ENCODE measurements at places on chromosomes 2 and 18.

DNA sequence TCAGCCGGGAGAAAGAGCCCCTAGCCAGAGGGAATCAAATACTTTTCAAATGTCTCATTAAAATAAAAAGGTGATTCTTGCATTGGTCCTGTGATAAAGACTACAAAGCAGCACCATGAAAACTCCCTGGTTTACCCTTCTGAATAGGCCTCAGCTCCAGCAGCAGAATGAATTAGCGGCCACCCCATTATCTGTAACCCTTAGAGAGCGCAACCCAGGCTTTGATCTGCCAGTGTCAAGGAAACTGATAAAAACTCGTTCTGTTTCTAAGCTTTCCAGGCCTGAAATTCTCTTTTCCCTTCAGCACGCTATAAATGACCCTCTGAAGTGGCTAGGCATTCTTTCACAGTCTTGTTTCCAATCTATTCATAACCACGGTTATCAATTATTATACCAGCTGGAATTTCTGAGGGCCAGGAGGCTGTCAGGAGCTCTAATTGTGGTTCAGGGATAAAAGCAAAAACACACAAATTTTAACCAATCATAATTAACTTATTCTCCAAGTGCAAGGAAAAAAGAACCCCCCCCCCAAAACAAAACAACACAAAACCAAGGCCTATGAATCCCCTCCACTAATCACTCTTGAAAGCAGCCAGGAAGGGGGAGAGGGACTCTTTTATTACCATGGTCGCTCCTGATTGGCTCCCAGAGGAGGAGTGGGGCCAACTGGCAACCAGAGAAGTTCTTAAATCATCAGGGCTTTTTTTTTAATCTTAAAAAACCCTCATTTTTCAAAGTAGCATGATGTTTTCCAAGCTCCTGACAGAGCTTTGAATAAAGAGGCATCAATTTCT lies 258.9 kb downstream of the CYRIA start:
- no peaks in the 10 kb centered on the region for H3K36me3 ChIP-seq
- H3K4me3 ChIP-seq: no peak overlapping the region
- peaks cover 4% of the 10 kb centered on the region for H3K4me1 ChIP-seq

DNA sequence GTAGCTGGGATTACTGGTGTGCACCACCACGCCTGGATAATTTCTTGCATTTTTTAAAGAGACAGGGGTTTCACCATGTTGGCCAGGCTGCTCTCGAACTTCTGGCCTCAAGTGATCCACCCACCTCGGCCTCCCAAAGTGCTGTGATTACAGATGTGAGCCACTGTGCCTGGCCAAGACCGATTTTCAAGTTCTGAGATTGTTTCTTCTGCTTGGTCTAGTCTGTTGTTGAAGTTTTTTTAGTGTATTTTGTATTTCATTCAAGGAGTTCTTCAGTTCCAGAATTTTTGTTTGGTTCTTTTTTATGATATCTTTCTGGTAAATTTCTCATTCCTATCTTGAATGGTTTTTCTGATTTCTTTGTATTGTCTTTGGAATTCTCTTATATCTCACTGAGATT lies 96.4 kb downstream of the ANKRD12 start:
- H3K36me3 ChIP-seq: no peaks in the 10 kb centered on the region
- H3K27ac ChIP-seq: no peak overlapping the region
- H3K4me1 ChIP-seq: no peaks in the 10 kb centered on the region
- H3K27me3 ChIP-seq: no peaks in the 10 kb centered on the region

DNA sequence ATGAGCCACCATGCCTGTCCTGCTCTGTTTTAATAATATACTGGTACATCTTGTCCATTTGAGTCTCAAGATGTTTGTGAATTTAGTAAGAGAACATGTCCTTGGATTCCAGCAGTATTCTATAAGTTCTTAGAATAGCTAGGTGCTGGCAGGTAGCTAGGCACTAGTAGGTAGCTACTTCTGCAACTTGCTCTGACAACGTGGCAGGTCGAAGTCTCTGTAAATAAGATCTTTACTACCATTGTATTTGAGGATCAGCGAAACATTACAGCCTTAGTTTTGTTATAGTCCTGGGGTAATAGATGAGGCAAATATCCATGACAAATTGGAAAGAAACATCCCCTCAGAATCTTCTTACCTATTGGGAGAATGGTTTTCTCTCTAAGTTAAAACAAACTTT lies 14.2 kb upstream of the PRELID3A start:
- H3K27me3 ChIP-seq: no peaks in the 10 kb centered on the region
- DNase-seq: no peak
- no peaks in the 10 kb centered on the region for H3K36me3 ChIP-seq

DNA sequence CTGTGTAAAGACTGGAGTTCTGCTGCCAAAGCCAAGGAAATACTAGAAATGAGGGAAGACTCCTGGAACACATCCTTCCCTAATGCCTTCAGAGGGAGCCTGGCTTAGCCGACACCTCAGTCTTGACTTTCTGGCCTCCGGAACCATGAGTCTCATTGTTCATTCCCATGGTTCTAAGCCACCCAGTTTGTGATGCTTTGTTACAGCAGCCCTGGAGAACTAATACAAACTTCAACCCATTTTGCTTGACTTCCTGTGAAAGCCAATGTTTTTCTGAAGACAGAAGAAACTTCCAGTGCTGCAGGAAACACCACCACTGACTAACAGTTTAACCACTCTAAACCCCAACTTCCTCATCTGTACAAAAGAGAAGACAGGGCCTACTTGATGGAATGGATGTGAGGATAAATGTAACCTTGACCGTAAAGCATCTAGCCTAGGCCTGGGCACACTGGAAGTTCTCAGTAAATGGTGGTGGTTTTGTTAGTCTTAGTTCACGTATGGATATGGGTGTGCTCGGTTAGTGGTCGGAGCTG lies 85.9 kb upstream of the RFX8 start:
- no peak for DNase-seq
- no peaks in the 10 kb centered on the region for H3K27me3 ChIP-seq
- H3K4me3 ChIP-seq: no peak overlapping the region
- no peaks in the 10 kb centered on the region for H3K36me3 ChIP-seq
- H3K27ac ChIP-seq: no peak overlapping the region

DNA sequence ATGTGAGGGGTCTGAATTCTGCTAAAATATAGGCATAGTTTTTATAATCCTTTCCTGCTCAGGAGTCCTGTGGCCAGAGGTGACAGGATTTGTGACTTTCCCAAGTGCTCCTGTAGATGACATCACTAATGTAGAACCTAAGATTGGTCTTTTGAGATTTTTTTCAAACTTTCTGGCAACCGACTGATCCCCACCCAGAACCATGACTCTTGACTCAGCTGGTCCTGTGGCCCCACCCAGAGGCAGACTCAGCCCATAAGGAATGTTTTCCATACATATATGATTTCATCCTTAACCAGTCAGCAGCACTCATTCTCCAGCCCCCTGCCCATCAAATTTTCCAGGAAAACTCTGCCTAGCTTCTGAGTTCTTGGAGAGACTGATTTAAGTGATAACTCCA lies 46.8 kb downstream of the COMMD1 start:
- H3K27ac ChIP-seq: no peak overlapping the region
- no peak for DNase-seq
- H3K4me3 ChIP-seq: no peak overlapping the region
- H3K4me1 ChIP-seq: no peaks in the 10 kb centered on the region

GRCh38 chr2:40445467-40445866 lies 6.4 kb downstream of the SLC8A1 start:
- no peaks in the 10 kb centered on the region for H3K4me1 ChIP-seq
- no peak for DNase-seq
- no peaks in the 10 kb centered on the region for H3K36me3 ChIP-seq
- H3K4me3 ChIP-seq: no peak overlapping the region

GRCh38 chr2:37085731-37086147 lies 1.4 kb downstream of the GPATCH11 start:
- no peaks in the 10 kb centered on the region for H3K36me3 ChIP-seq
- H3K4me1 ChIP-seq: no peaks in the 10 kb centered on the region
- peak; percentile 92 for DNase-seq
- no peak overlapping the region for H3K4me3 ChIP-seq
- no peak overlapping the region for H3K27ac ChIP-seq
- H3K27me3 ChIP-seq: no peaks in the 10 kb centered on the region

DNA sequence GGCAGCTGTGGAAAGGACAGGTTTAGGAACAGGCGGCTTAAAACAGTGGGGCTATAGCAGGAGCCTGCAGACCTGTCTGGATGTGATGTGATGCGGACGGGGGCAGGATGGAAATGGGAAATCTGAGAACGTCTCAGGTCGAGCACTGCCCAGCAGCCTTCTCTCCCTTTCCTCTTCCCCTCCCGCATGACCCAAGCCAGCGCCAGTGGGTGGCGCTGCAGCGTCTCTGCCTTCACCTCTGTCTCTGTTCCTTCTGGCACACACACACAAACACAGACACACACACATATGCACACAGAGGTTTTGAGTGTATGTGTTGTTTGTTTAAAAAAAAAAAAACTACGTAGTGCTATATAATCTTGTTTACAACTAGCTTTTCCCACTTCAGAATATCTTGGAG lies 82.0 kb upstream of the SLC66A3 start:
- no peaks in the 10 kb centered on the region for H3K36me3 ChIP-seq
- no peak overlapping the region for H3K27ac ChIP-seq
- no peaks in the 10 kb centered on the region for H3K4me1 ChIP-seq
- H3K4me3 ChIP-seq: no peak overlapping the region
- no peaks in the 10 kb centered on the region for H3K27me3 ChIP-seq

DNA sequence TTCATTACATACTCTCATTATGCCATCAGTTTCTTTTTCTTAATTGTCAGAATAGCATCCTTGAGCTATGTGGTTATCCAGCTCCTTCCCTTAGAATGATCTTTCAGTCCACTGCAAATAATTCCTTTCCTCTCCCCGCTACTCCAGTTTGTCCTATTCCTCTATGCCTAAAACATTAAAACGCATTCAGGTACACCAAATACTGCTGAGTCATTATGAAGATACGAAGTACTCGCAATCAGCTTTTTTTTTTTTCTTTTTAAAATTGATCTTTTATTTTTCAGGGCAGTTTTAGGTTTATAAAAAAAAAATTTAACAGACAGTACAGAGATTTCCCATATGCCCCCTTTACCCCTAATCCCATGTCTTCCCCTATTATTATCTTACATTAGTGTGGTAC lies 164.8 kb upstream of the TMEM200C start:
- H3K27me3 ChIP-seq: no peaks in the 10 kb centered on the region
- H3K36me3 ChIP-seq: no peaks in the 10 kb centered on the region
- peaks cover 4% of the 10 kb centered on the region for H3K4me1 ChIP-seq
- no peak overlapping the region for H3K4me3 ChIP-seq

DNA sequence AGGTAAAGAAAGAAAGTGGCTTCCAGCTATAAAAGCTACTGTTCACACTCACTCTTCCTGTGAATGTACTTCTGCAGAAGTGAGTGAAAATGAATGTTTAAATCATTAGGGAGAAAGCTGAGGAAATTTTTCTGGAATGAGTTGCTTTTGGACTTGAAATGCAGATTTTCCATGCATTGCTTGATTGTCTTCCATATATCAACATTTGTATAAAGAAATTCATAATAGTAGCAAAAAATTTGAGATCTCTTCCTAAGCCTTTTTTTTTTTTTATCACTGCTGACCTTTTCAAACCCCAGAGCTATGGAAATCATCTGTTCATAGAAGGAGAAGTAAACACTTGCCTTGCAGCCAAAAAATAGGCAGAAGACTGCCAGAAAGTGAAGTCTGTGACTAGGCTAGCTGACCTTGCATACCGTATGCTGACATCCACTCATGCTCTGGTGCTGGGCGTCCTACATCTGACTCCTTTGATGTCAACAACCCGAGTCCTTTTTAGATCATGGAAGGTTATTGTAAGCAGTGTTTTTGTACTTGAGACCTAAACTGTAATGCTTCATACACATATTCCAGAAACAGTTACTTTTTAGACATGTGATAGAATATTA lies 154.5 kb upstream of the RASGRP3 start:
- no peaks in the 10 kb centered on the region for H3K4me1 ChIP-seq
- H3K4me3 ChIP-seq: no peak overlapping the region
- no peak for DNase-seq
- no peaks in the 10 kb centered on the region for H3K27me3 ChIP-seq
- no peaks in the 10 kb centered on the region for H3K36me3 ChIP-seq

DNA sequence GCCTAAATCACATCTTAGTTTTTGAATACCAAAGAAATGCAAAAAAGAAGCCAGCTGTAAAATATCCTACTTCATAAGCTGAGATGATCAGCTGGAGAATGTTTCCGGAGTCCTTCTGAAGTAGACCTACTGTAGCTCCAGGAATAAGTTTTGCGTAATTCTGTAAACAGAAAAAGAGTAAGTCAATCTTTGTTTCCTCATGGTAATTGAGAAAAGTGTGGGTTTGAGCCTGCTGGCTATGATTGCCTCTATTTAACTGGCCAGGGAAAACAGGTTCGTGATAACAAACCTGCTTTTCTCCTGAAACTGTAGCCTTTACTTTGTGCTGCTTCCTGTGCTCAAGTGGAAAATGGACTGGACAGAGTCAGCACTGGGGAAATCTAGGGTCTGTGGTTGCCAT lies 58.2 kb downstream of the ITGB6 start:
- H3K36me3 ChIP-seq: no peaks in the 10 kb centered on the region
- no peaks in the 10 kb centered on the region for H3K27me3 ChIP-seq
- no peak overlapping the region for H3K4me3 ChIP-seq
- H3K27ac ChIP-seq: no peak overlapping the region
- no peaks in the 10 kb centered on the region for H3K4me1 ChIP-seq

DNA sequence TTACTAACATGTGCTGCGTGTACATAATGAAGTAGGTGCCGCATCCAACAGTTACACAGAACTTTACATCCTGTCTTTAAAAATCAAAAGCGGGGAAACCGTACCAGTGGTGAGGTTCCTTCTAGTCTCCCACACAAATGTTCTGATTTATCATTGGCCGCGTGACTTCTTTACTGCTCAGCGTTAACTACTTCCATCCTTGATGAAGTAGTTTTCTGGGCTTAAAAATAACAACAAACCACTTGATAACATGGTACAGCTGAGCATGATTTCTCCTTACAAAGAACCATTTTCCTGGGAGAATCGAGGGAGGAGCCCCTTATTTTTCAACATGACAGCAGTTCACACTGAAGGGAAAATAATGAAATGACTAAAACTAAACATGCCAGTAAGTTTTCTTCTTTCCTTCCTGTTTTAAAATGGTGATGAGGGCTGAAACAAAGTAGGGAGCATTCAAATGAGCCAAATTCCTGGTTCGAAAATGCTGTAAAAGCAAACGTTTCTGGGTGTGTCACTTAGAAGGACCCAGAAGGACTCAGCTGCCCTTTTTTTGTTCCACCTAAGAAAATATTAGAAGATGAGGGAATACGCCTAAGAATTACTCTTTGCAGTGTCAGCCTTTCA lies 9.9 kb downstream of the EMILIN2 start:
- no peak for DNase-seq
- H3K36me3 ChIP-seq: no peaks in the 10 kb centered on the region
- no peak overlapping the region for H3K27ac ChIP-seq
- no peaks in the 10 kb centered on the region for H3K27me3 ChIP-seq
- no peaks in the 10 kb centered on the region for H3K4me1 ChIP-seq

- no peaks in the 10 kb centered on the region for H3K36me3 ChIP-seq
- H3K4me1 ChIP-seq: no peaks in the 10 kb centered on the region
- DNase-seq: peak; percentile 8
Measured at GRCh38 chr2:219059725-219060682, 717 bp downstream of the IHH start.
